HCT116 (cell line): ENCODE measurements at places on chromosomes 12 and 14.

GRCh38 chr12:38776647-38777046, 128.7 kb downstream of the CPNE8 start:
- no peak for DNase-seq

GRCh38 chr14:79721399-79722084, 489.8 kb downstream of the DIO2 start:
- DNase-seq: no peak

- DNase-seq: peak; percentile 48
Observed at GRCh38 chr14:93619176-93619793, 169.0 kb downstream of the PRIMA1 start.

- DNase-seq: no peak
Observed at GRCh38 chr14:35044939-35045797, 904 bp upstream of the FAM177A1 start.

DNA sequence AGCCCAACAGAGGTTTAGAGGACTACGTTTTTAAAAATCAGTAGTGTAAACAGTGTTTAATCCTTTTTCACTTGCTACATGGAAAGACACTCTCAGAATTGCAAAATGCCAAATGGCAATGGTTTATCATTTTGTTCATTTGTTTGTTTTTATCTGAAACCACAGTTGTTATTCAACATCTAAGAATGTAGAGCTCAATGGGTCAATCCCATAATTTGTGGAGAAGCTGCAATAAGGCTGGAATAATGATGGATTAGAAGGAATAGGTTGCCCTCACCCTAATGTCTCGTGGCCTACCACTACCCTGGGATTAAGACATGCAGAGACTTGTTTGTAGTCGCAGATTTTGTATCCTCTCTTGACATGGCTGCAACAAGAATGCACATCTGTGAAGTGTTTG, 115.7 kb downstream of the LLPH start:
- no peak for DNase-seq

DNA sequence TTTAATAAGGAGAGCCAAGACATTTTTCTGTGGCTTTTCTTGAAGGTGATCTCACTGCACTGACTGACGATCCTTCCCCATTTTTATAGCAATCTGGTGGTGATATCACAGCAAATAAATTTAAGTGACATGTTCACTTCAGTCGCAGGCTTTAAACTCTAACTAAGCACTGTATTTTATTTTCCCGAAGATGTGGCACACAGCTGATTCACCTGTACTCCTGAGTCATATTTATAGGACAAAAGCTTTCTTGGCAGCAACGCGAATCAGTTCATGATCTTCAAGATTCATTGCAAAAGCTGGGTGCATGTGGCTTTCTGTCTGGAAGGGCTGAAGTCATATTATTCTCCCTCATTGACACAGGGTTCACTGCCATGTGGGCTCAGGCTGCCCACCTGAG, 79.8 kb upstream of the TUNAR start:
- no peak for DNase-seq

DNA sequence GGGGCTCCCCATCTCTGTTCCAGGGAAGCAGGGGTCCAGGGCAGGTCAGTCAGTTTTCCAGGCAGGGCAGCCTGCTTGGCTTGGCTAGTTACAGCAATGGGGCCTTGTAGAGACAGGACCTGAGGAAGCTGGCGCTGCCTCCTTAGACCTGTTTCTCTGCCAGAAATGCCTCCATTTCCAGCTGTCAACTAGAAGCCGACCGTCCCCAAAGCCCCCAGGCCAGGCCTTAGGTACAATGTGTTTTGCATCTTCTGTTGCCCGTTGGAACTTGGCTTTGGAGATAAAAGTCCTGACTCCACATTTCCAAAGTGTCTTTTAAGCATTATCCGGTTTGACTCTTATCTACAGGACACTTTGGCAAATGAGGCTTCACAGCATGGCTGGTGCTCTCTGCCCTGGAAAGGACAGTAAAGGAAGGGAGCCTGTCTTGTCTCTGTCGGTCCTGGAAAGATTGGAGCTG, 42.6 kb downstream of the KRT80 start:
- no peak for DNase-seq

DNA sequence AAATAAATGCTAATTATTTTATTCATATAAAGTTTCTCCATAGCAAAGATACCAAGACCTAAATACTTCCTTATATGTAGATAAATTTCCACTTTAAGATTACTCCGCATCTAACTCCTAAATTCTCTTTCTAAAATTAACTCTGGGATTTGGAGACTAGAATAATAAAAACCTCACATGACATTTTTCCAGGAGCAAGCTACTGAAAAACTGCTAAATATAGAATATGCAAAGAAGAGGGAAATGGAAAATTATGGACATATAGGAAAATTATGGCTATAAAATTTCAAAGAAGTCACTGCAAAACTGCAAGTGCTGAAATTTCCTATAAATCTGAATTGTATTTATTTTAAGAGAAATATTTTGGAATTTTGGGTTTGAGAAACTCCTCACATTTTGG, 186.2 kb downstream of the DUSP6 start:
- no peak for DNase-seq

- DNase-seq: no peak
Observed at GRCh38 chr14:101040538-101041442, 137.3 kb upstream of the RTL1 start.

DNA sequence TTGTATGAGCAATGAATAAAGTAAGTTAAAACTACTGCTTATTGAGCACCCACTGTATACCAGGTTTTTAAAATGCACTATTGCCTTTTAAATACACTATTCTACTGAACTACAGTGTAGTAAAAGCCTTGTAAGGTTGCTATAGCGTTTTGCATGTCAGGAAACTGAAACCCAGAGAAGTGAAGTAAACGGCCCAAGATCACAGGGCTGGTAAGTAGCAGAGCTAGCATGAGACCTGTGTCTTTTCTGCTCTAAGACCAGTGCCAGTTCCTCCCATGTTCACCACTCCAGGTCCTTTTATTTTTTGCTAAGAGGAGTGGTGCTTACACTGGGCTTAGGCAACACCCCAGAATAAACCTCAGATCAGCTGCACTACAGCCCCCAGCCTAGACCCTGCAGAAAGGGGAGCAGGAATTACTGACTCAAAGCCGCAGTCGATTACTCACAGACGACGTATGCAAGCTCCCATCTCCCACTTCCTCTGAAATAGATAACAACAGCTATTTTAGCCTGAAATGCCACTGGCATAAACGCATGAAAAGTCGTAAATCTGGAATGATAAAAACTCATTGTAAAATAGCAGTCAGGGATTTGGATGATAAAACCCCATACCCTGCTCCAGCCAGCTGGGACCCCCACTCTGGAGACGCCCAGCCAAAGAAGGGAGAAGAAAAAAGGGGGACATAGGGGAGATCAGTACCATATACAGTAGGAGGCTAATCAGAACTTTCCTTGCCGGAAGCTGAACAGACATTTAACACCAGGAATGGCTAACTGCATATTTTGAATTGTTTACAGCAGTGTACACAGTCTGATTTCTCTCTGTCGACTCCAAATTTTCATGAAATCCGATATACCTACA, 108.3 kb downstream of the NUAK1 start:
- no peak for DNase-seq

DNA sequence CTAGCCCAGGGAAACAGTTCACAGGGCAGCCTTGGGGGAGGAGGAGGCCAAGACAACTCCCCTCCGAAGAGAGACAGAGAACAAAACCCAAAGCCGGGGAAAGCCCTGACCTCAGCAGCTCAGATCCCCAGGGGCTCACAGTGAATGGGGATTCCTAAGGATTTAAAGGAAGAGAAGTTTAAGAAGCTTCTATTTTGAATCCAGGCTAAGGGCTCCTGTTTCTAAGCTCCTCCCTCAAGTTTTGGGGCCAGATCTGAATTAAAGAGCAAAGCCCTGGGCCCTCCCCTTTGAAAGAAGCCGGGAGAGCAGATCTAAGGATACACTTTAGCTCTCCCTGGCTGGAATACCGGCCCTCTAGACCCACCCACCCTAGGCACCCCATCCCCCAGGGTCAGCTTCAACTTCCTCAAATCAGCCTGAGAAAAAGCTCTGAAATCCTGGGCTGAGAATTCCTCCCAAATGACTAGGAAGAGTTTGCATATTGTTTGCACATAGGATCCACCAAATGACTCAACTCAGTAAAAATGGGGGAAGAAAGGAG, 3.9 kb downstream of the KDM2B start:
- DNase-seq: no peak

DNA sequence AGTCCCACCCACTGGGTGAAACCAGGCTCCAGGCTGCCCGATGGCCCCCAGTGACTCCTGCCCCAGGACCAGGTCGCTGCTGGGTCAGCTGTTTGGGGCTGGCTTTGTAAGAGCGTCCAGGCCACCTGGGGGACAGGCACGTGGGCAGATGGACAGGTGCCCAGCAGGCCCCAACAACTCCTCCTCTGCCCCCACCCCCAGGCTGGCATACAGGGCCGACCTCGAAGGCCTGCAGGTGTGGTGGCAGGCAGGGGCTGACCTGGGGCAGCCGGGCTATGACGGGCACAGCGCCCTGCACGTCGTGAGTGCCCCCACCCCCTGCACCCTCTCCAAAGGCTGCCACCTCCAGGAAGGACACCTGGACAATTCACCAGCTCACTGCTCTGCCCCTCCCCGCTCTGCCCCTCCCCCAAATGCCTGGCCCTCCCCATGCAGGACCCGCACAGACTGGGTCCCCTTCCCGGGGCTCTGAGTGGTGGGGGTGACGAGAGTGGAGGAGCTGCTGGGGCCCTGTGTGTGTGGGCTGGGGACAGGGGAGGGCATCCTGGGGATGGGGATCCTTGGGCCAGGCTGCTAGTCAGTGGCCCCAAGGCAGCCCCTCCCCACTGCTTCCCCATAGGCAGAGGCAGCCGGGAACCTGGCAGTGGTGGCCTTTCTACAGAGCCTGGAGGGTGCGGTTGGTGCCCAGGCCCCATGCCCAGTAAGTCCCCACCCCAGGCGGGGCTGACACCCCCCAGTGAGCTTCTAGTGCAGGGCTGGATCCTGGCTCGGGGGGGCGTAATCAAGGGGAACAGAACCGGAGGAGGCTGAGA, 26.0 kb downstream of the ASPG start:
- DNase-seq: no peak

DNA sequence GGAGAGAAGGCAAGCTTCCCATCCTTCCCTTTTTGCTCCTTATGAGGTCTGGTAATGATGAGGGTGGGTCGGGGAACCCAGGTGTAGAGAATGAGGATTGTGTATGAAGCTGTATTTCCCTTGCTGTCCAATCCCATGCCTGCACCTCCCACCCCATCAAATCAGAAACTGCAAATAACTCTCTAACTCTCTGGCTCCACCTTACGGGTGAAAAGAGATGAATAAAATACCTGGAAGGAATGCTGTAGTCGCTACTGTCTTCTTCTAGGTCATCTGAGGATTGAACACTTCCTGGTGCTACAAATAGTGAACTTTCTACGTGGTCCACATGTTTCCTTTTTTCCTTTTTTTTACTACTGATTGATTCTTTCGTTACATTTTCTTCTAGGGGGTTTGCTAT, 38.9 kb upstream of the DICER1 start:
- DNase-seq: peak; percentile 6

- DNase-seq: no peak
Observed at GRCh38 chr12:976644-977043, 14.4 kb upstream of the ERC1 start.

GRCh38 chr14:26987744-26988363, 390.0 kb upstream of the NOVA1 start:
- DNase-seq: no peak

DNA sequence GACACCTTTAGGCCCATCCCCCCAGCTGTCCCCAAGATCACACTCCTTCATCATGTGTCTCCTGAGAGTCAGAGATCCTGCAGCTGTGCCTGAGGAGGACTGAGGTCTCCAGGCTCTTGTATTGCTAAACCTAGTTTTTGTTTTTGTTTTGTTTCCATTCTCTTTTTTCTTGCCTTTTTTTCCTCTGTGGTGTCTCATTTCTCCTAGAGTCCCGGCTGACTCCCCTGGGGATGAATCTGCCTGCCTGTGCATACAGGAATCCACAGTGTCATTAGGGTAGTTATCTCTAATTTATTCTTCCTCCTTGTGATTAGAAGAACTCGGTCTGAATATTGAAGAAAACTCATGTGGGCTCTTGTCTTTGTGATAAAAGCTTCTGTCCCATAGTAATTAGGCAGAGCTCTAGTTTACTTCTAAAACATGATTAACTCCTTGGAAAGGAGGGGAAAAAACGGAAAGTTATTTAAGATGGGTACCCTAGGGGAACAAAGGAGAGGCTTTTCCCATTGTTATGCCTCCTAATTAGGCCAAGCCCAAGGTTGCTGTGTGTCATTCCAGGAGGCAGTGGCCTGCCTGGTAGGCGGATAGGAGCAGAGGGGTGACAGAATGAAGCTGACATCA, 343.2 kb downstream of the ZFP36L1 start:
- DNase-seq: no peak

DNA sequence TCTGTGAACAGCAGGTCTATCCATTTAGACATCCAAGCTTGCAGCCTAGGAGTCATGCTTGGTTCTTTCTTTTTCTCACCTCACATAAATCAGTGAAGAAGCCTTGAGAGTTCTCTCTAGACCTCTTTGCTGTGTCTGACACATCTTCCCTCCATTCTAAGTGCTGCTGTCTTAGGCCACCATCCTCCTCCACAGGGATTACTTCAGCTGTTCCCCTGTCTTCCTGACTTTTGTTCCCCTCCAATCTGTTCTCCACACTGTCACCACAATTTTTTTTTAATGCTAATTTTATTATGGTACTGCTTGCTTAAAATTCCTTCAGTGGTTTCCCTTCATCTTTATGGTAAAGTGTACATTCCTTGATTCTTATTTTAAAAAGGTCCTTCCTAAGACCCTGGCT, 71.8 kb downstream of the DERA start:
- no peak for DNase-seq

DNA sequence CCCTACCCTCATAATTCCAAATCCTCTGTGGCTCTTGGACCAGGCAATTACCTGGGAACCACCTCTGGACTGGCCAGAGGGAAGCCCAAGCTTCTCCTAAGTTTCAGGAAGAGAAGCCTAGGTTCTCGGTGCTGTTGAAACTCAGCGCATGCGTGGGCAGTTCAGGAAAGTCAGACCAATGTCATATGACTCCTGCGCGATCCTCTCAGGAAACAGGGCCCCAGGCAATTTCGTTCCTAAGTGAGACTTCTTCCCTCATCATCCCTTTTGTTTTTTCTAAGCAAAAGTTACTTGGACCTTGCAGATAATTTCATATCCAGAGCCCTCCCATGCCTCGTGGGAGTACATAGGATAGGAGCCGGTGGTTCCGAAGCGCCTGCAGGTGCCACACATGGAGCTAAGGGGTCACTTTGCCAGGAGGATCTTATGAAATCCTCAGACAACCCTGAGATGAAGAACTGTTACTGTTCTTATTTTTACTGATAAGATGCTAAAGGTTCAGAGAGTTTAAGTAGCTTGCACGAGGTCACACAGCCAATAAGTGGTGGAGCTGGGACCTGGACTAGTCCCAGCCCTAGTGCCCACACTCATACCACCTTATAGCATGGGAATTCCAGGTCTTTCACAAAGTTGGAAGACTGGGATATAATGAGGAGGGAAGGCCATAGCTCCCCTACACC, 168.2 kb downstream of the ZFP36L1 start:
- DNase-seq: no peak
